ENCODE measurements at places on chromosomes 1 and 21.

GRCh38 chr1:145892486-145893087 is 6.9 kb upstream of the ANKRD35 start:
- no peak for DNase-seq

- DNase-seq, result no peak
These were observed 2.3 kb upstream of the RGS13 start for GRCh38 chr1:192633533-192634253.

DNA sequence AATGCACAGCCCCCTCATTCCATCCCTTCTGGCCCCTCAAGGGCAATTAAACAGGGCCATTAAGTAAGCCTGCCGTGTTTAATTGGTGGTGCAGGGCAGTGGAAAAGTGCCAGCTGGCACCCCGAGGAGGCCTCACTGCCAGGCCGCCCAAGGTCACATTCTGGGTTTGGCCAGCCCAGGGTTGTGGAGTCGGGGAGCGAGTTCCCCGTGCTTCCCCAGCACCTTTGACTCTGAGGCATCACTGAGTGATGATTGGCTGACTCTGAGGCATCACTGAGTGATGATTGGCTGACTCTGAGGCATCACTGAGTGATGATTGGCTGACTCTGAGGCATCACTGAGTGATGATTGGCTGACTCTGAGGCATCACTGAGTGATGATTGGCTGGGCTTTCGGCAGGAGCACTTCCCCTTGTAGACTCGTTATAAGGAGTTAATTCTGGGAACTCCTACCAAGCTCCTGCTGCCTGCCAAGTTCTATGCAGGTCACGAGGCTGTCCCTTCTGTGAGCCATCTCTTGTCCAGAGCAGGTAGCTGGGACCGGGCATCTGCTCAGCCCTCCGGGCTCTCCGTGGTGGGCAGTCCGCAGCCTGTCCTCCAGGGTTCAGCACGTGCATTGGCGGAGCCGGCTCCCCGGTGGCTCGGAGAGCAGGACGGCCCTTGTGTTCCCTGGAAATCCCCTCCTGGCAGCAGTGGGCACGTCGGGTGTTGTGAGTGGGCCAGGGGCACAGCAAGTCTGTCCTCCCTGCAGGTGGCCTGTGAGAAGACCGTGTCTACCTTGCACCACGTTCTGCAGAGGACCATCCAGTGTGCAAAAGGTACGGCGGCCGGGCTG is 20.9 kb downstream of the CSTB start:
- DNase-seq, result no peak

- DNase-seq, result no peak
These were observed 1.2 kb downstream of the HDGF start for GRCh38 chr1:156750191-156750672.

GRCh38 chr1:93579891-93580290 is 101.7 kb downstream of the BCAR3 start:
- no peak for DNase-seq
